ENCODE measurements at places on chromosomes 6 and 20.

DNA sequence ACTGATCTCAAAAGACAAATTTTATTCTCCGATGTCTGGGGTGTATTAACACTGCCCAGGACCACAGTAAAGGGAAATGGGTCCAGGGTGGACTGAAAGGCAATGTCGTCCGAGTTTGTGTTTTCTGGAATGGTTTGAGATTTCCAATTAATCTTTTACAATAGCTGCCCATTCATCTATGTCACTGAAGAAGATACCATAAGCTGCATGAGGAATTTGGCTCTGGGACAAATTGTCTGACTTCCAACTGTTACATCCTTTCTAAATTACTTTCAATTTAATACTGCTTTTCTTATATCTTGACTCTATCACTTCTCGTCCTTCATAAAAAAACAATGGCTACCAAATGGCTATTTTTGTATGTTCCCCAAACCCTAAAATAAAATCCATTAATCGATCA is 130.7 kb upstream of the KCNK16 start:
- DNase-seq: no peak

GRCh38 chr6:35048631-35049083 is 92.5 kb downstream of the TCP11 start:
- DNase-seq: peak; percentile 25

GRCh38 chr6:326896-327537 is 34.7 kb downstream of the DUSP22 start:
- no peak for DNase-seq

- DNase-seq: no peak
Observed at GRCh38 chr20:49395183-49395582, 87.3 kb downstream of the KCNB1 start.

GRCh38 chr20:63071541-63072181 is 64.9 kb upstream of the BHLHE23 start:
- peak; percentile 43 for DNase-seq

DNA sequence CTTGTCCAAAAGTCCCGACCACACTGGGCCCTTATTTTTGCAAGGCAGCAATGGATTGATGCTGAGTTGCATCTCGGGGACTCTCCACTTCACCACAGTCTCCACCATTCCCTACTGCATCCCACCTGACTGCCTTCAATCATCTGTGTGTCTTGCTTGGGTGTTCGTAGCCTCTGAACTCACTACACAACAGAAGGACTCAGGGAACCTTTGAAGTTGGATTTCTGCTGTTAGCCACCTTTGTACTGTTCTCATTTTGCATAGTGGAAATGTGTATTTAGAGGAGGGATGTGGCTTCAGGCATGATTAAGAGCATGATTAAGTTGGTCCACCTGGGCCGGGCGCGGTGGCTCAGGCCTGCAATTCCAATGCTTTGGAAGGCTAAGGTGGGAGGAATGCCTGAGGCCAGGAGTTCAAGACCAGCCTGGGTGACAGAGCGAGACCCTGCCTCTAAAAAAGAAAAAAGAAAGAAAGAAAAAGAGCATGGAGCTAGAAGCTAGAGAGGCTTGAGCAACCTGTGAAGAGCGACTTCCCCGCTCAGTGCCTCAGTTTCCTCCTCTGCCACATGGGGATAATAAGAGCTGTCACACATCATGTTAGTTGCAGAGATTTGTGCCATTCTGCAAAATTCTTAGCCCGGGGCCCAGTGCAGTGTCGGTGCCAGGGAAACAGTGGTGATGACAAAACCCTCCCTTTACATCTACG is 121.3 kb upstream of the PTPN1 start:
- no peak for DNase-seq

GRCh38 chr6:153625089-153625488 is 414.0 kb upstream of the OPRM1 start:
- DNase-seq: no peak

DNA sequence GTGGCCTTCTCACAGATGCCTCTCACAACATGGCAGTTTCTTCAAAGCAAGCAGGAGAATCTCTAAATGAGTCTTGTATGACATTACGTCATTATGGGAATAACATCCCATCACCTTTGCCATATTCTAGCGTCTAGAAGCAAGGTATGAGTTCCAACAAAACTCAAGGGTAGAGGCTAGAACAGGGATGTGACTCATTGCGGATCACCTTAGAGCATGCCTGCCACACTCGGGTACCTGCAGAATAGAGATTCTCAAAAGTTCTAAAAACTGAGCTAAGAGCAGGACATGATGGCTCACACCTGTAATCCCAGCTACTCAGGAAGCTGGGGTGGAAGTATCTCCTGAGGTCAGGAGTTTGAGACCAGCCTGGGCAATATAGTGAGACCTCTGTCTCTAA is 182.8 kb downstream of the SLC16A10 start:
- DNase-seq: no peak

- no peak for DNase-seq
Observed at GRCh38 chr20:46621492-46621891, 29.8 kb downstream of the SLC13A3 start.

- no peak for DNase-seq
Observed at GRCh38 chr20:12824328-12825225, 184.2 kb upstream of the SPTLC3 start.

DNA sequence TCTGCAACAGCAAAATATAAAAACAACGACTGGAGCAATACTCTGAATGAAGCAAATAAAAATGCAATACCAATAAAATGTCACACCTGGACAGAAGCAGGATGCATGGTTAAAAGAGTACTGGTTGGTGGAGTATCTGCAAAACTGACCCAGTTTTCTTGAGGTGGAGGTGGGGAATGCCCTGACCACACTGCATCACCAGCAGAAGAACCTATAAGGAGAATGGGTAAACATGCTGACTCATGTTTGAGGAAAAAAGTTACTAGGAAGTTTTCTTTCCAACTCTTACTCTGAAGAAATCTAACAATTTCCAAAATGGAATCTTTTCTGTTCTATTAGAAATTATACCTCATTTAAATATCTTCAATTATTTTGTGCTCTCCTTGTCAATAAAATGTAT is 43.6 kb downstream of the REPS1 start:
- DNase-seq: no peak

- DNase-seq: no peak
Observed at GRCh38 chr20:51910321-51911050, 108.2 kb upstream of the SALL4 start.

DNA sequence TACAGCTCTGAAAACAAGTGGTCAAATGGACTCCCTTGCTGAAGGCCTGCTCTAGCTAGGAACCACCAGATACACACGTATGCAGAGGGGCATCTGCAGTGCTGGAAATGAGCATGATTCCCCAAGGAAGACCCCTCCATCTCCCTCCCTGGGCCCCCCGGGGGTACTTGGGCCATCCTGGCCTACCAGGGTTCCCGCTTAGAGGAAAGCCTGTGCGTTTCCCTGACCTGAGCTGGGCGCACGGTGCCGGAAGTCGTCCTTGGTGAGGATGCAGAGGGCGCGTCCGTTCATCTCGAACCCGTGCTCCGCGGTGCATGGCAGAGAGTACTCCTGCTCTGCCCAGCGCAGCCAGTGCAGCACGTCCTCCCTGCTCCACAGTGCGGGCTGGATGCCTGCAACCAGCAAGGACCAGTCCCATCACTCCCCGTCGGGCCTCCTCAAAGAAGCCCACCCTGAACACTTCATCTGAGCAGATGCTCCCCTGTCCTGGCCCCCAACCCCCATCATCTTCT is 11.8 kb downstream of the ETV7 start:
- no peak for DNase-seq

- DNase-seq: no peak
Observed at GRCh38 chr20:58519940-58520712, 4.9 kb upstream of the APCDD1L start.

DNA sequence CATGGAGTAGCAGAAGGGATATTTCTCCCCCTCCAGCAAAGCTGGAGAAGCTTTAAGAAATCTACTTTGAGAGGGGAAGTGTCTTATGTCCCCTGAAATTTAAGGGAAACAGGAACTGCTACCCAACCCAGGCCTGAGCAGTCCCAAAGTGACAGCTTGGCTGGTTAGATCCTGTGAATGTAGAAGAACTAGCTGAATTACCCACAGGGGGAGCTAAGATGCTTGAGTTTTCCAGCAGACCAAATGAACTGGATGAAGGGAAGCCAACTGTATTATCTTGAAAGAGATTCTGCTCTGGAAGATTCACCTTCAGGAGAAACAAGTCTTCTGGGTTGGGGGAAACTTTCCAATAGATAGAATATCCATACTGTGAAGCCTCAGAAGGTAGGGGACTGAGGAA is 303.3 kb upstream of the MMS22L start:
- no peak for DNase-seq

DNA sequence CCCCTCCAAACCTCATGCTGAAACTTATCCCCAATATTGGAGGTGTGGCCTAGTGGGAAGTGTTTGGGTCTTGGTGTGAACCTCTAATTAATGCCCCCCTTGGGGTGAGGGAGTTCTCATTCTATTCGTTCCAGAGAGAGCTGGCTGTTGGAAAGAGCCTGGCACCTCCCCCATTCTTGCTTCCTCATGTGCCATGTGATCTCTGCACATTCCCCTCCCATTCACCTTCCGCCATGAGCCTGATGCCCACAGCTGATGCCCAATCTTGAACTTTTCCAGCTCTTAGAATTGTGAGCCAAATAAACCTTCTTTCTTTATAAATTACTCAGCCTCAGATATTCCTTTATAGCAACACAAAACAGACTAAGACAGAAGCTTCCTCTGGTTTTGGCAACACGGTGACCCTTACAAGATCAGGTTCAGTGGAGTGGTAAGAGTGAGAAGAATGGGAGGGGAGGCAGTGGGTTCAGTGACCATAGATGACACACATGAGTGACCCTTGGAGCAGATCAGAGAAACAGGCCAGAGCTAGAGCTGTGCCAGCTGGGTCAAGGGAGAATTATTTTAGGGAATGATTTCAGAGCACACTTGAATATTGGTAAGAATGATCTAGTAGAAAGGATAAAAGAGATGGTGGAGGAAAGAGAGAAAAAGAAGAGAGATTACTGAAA is 176.4 kb downstream of the LY86 start:
- no peak for DNase-seq

GRCh38 chr20:8129211-8129976 is 2.7 kb upstream of the PLCB1 start:
- no peak for DNase-seq

GRCh38 chr6:52042141-52042885 is 45.1 kb downstream of the PKHD1 start:
- DNase-seq: no peak

DNA sequence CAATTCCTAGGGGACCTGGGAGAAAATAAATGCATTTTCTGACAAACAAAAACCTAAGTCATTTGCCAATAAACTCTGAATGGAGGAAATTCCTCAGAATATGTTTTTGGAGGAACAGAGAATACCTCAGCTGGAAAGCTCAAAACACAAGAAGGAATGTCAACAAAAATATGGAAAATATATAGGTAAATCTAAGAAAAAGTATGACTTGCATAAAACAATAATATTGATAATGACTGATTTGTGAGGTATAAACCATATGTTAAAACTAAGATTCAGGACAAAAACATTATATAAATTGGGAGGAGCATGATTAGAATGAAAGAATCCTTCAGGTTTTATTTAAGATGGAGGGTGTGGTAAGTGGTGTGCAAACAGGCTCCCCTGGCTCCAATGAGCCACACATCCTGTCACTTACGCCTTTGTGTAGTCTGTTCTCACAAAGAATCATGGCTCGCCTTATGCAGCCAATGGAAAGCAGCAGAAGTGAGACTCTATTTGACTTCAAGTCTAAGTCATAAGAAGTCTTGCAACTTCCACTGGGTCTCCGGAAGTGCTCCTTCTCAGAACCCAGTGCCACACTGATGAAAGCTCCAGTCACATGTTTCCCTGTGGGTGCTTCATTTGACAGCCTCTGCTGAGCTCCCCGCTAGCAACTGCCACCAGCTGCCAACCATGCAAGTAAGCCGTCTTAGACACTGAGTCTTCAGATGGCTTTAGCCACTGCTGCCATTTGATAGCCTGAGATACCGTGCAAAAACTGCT is 8.1 kb downstream of the CFAP61 start:
- DNase-seq: no peak

DNA sequence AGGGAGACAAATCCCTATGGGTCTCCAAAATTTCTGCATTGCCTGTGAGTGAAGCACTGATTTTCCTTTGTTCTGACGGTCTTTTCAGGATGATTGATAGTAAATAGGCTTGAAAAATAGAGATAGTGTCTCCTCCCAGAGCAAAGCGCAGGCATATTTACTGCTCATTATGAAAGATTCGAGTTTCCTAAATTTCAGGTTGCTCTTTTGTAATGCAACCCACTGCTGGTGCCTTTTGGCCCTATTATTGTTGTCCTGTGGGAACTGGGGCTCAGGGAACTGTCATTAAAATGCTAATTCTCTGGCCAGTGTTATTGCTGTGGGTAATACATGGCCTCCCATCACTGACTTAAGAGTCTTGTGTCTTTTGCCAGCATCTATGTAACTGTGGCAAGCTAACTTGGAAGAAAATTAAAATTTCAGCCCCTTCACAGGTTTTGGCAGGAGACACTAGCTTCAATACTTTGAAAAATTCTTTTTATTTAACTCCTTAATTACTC is 754.1 kb upstream of the MAP3K7 start:
- DNase-seq: no peak

GRCh38 chr6:90024633-90025032 is 130.4 kb downstream of the GJA10 start:
- DNase-seq: no peak

GRCh38 chr20:18176318-18176785 is 38.7 kb downstream of the KAT14 start:
- no peak for DNase-seq

DNA sequence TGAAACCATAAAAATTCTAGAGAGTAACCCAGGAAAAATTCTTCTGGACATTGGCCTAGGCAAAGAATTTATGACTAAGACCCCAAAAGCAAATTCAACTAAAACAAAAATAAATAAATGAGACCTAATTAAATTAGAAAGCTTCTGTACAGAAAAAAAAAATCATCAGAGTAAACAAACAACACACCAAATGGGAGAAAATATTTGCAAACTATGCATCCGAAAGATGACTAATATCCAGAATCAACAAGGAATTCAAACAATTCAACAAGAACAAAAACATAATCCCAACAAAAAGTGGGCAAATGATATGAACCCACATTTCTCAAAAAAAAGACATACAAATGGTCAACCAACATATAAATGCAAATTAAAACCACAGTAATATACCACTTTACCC is 242.6 kb upstream of the CDYL start:
- DNase-seq: no peak

DNA sequence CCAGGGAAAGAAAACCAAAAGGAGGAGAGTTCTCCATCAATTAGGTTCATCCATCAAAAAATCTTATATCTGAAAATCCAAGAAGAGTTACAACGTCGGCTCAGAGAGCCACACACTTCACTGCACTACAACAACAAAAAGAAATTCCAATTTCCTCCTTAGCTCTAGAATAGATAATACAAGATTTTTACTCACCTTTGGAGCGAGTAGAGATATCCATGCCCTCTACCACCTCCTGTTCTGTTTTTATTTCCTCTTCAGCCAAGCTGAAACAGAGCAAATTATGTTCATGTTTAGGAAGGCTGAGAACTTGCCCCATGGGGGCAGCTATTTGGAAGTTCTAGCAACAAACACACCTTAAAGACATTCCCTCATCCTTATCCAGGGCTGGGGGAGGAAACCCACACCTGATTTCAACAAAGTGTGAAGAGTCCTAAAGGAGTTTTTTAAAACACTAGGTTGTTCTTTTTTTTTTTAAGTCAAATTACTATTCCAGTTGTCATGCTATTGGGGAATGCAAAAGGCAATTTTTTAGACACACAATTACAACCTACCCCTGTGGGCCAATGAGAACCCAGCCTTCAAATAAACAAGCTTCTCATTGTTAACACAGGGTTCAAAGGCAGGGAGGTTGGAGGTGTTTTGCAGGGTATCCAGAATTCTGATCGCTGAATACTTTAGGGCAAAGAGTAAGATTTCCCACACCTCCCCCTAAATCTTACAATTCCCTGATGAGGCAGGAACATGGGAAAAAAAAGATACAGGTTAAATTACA is 8.7 kb downstream of the ZMYND8 start:
- DNase-seq: no peak

- DNase-seq: no peak
Observed at GRCh38 chr6:121503589-121503991, 68.1 kb downstream of the GJA1 start.

Data from activated CD4-positive, alpha-beta T cell treated with anti-CD3 and anti-CD28 coated beads for 48 hours (primary cell).